ENCODE measurements at places on chromosomes 6 and 20.
A peak's percentile ranks its signal among the peaks of the same experiment; 100 is the strongest.

DNA sequence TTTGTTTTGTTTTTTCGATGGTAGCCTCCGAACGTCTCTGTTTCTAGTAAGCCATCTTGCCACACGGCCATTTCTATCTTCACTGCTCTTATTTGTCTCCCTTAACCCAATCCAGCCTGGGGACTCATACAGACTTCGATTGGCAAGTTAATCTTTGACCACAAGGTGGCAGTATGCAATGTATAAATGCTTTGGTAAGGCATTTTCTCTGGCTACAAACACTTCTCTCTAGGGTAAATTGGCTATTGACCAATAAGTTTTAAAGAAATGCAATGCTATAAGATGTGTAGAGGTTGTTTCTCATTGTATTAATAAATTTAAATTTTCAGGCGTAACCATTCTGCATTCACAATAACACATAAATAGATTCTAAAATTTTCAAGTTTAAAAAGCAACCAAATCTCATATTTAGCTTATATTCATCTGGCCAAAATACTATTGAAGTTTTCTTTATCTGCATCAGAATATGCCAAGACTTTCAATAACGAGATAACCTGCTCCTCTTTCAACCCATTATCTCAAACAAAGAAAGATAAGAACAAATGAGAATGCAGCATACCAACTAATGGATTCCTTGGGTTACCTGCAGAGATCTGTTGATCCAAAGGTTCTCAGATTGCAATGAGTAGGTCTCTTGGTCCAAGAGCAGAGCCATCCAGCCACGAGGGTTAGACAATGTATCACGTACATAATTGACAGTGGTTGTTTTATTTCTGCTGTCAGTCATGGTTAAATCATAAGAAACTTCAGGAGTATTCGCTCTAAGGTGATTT lies 231.9 kb downstream of the PKHD1 start:
- peak; percentile 38 for DNase-seq

DNA sequence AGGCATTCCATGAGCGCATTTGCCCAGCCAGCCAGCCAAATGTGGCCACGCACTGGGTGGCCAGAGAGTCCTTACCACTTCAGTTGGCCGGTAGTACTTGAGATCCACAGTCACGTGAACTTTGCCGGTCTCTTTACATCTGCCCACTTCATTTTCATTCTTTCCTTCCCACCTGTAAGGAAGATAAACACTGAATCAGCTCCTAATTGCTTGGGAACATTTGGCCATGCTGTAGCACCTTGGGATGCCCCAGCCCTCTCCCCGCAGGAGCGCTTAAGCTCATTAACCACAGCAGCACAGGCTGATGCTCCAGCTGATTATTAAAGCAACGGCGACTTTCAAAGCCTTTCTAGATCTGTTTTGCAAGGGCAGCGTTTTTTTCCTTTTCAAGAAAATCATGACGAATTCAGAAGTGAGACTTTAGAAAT lies 116.6 kb downstream of the FOXC1 start:
- no peak for DNase-seq

DNA sequence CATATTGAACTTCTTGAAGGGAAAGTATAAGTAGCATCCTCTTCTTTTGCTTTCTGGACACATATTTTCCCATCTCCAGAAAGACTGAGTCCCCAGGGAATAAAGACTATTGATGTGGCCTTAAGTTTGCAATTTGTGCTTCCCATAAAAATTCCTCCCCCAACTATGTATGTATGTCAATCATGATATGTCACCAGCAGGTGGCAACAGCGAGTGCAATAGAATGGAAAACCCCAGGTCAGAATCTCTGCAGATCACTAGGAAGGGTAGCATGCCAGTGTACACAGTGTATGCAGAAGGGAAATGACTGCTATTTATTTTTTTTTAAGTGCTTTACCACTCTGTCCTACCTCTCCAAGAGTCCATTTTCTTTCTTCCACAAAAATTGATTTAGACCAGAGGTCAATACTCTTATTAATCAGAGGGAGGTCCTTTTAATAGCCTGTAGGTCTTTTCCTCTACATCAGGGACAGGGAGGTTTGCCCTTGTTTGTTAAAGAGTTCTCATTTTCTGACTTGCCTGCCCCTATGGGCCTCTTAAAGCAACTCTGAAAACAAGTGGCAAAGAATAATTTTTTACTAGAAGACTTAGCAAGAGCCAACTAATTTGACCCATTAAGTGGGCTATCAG lies 61.4 kb downstream of the BMP2 start:
- DNase-seq: peak; percentile 58

GRCh38 chr6:157607317-157608109 lies 215.5 kb upstream of the SNX9 start:
- DNase-seq: no peak

- no peak for DNase-seq
Measured at GRCh38 chr6:34455831-34456230, 10.0 kb upstream of the PACSIN1 start.

DNA sequence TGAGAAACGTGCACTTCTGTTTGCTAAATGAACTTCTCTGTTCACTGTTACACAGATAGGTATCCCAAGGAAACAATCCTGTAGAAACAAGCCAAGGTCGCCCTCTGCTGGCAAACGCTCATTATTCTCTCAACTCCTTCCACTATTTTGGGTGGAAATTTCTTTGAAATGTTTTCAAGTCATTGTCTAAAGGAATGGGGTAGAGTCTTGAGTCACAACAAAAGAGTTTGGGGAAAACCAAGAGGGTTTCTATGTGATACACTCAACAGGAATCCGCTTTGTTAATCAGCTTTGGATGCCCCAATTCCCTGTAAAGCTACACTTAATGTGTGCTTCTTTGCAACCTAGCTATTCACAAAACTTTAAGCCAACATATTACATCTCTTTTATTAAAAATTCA lies 4.6 kb upstream of the RAE1 start:
- peak; percentile 71 for DNase-seq

DNA sequence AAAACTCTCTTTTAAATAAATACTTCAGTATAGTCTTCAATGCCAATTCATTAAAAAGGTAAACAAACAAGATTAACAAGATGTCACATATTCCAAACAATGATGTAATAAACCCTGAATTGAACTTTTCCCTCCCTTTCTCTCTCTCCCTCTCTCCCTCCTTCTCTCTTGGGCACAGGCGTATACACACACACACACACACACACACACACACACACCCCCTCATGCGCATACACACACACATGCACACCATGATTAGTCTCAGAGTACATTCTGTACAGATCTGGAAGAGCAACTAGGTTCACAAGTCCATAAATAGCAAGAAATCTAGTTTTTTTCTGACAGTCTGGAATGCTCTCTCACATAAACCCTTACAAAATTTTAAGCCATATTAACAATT lies 128.3 kb downstream of the DST start:
- DNase-seq: no peak

DNA sequence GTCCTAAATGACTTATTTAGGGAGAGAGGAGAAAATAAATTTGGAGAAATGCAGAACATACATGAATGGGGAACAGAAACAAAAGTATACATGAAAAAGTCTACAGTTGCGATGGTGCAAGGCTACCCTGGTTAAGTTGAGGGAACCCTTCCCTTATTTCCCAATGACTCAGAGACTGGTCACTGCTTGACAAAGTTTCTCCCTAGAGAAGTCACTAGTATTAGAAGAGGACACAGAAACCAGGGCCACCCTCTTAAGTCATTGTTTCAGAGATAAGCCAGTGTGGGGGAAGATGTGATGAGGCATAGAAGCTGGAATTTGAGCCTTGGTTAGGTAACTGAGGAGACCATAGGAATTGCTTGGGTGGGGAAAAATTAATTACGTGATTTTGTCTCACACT lies 24.4 kb upstream of the EDN1 start:
- DNase-seq: peak; percentile 28

- peak; percentile 6 for DNase-seq
Measured at GRCh38 chr20:25296094-25297093, 48.5 kb downstream of the PYGB start.

DNA sequence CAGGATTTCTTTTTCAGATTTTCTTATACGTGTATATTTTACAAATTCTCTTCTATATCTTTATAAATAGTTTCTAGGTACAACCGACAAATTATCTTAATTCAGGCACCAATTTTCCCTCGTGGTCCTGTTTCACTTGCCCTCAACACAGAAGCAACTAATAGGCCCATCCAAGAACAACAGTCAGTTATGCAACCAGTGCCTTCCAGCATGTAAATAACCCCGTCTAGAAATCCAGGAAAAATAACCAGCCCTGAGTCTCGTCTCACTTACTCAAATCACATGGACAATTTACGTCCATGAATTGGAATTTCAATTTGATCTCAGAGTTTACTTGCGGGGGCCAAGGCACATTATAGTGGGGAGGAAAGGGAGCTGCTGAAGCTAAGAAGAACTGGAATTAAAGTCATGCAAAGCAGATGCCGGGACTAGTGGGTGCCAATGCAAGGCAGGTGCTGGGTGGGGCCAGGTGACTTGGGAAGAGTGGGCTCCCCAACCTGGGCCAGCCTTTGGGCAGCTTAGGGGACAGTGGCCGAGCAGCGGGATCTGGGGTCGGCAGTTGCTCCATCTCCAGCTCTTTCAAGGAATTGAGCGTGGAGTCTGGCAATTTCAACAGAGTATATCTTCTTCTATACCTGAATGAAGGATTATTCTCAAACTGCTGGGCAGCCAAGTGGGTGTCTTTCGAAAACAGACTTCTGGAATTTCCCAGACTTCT lies 121.7 kb downstream of the EDN3 start:
- DNase-seq: no peak

GRCh38 chr20:36092398-36093024 lies 62.0 kb upstream of the EPB41L1 start:
- DNase-seq: no peak

DNA sequence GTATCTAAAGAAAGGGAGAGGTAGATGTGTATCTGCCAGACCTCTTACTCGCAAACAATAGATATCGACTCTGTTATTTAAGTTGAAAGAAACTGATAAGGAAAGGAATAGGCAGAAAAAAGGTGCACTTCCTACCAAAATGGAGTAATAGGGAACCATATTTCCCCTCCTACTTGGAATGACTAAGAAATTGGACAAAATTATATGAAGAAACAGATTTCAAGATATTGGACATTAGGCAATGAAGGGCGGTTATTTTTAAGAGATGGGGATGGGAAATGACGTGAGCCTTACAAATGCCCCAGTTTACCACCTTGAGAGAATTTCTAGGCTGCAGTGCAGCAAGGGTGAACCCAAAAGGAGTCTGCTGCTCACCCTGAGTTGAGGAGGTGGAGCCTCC lies 108.9 kb downstream of the ADTRP start:
- no peak for DNase-seq

DNA sequence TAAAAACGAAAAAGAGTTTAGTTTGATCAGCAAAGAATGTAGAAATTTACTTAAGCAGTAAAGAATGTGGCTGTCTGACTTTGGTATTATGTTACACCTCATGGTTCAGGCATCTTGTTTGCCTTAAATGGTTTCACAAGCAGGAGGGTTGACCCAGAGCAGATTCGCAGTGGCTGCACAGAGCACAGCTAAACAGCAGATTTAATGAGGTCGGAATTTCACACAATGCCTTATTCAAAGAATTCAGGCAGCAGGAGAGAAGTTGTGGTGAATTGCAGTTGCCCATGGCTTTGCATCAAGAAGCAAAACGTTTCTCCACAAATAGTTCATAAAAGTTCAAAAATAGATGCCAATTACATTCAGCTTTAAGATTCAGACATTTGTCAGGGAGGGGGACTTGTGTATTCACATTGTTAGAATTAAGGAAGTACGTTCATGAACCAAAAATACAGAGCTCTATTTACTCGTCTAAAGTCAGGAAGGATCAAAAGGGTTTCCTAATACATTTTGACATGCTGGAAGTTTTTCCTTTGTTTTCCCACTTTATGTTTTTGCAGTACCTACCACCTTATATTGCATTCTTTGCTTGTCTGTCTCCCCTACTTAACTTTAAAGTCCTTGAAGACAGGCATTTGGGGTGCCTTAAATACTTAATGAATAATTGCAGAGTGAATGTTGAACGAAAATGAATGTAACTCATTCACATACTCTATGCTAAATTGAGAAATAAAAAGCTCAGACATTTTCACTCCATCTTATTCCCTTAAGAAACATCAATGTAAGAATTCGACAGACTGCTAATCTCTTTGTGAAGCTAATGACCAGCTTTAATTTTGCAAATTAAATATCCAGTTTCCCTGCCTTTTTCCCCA lies 1163.6 kb upstream of the CITED2 start:
- DNase-seq: peak; percentile 100

- DNase-seq: no peak
Measured at GRCh38 chr6:35495258-35496035, 1.4 kb downstream of the TEAD3 start.

DNA sequence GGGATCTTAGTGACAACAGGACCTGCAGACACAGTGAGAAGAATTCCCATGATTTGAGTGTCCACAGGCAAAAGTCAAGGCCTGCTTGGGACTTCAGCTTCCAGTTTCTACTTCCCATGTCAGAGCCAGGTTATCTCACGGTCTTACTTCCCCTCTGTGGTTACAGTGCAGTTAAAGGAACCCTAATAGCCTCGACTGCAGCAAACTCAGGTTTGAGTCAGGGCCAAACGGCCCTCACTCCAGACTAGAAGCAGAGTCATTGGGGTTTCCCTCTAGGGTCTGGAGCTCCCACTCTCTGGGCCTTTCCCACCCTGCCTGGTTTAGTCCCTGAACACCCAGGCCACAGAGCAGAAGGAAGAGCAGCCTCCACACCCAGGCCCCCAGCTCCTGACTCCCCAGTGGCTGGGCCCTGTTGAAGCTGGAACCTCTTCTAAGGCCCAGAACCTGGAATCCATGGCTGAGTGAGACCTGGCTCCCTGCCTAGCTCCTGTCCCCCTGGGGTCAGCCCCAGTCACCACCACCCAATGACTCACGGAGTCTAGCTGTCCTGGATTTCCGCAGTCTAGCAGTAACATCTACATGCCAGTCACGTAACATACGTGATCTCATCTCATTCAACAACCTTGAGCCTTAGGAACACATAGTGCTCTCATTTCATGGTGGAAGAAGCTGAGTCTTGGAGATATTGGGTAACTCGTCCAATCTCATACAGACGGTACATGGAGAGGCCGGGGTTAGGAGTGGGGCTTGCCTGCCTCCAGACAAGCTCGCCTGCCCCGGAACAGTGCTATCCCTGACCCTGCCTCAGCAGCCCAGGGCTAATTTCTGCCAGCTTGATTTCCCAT lies 9.2 kb upstream of the GHRH start:
- peak; percentile 27 for DNase-seq

GRCh38 chr6:132247381-132248159 lies 153.7 kb downstream of the MOXD1 start:
- no peak for DNase-seq

- no peak for DNase-seq
Measured at GRCh38 chr6:126437205-126437604, 97.3 kb downstream of the CENPW start.

Data from fibroblast of upper back skin (primary cell).